ENCODE measurements at places on chromosomes 13 and 19.

DNA sequence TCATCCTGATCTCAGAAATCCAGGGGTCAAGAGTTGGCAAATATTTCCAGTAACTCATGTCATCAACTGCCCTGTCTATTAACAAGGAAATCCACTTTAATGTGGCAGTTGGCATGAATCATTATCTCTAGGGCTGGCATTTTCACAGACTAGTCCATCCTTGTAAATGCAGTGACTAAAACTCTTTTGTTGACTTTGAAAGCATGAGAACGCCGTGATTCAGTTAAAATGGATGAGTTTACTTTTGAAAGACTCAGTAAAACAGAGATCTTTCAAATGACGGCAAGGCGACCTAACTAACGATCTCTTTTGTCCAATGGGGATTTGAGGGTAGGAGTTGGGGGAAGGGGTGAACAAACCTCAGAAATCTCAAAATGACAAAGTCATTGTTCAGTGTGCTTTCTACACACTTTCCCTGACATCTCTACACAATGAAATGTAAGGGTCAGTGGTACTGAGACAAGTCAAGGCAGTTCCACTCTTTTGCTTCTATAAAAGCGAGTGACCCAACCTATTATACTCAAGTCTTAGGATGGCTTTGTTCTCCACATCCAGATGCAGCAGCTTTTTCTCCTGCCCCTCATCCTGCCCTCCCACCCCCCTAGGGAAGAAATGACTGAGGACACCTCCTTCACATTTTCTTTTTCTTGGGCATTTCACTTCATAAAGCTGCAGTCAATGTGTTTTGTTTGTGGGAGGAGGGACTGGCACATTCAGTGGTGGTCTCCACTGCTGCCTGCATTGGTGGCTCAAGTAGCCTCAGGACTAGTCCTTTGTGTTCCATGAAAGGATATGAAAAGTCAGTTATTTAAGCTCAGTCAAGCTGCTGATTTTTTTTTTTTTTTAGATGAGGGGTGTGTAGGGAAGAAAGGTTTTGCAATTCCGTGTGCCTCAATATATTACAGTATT, 200.5 kb downstream of the ABCC4 start:
- DNase-seq = no peak

- DNase-seq = no peak
These were observed 9.1 kb upstream of the MCF2L start for GRCh38 chr13:112959701-112960542.

DNA sequence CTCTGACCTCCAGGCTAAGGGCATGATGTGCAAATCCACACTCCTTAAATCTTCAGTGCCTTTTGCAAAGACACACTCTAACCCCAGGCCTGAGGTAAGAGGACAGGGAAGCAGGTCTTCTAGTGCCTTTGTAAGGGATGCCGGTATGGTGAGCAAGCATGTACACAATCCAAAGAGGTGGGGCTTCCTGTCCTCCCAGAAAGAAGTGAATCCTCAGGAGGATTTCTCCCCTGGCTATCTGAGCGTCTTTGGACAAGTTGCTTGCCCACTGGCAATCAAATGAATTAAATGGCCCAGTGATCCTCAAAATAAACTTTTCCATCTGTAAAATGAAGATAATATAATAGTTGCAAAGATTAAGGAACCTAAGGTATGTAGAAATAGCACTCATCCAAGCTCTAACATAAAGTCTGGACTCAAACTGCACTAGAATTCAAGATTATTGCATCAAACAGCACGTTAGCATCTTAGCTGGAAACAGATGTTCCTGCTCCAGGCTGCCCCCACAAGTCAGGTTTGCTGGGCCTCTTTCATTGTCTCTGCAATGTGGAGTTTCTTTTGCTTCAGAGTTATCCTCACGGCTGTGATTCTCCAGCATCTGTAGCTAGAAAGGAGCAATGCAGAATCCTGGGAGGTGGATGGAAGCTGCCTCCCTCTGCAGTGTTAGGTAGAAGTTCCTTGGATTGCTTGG, 249.6 kb downstream of the TSHZ3 start:
- DNase-seq = no peak

DNA sequence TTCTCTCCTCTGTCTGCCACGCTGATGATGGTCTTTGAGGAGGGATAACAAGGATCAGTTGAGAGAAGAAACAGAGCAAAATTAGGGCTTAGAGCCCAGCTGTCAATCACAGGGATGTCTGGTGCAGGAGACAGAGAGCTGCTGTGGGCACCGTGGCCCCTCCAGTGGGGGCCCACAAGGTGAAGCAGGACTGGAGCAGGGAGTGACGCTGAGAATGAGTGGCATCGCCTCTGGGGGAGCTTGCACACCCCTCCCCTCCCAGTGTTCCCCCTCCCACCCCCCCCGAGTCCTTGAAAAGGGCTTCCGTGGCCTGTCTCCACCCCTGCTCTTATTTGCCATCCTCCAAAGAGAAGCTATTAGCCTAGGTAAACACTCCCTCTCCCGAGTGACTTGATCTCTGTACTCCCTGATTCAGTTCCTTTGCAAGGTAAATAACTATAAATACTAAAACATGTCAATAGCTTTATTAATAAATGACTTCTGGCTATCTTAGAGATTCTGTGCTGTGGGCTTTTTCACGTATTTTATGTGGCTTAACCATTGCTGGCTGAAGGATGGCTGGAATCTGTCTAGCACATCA, 440.0 kb downstream of the ZNF536 start:
- DNase-seq = no peak

- peak; percentile 52 for DNase-seq
These were observed at the start of gene TLE5 for GRCh38 chr19:3062165-3063105. TLE5 (minus strand) TSS chr19:3062495; CDS start chr19:3062200, 295 bp downstream.

GRCh38 chr13:75761369-75761768, 125.2 kb downstream of the LMO7 start:
- DNase-seq = no peak

GRCh38 chr13:95620825-95621498, 23.5 kb downstream of the DZIP1 start:
- DNase-seq = no peak

DNA sequence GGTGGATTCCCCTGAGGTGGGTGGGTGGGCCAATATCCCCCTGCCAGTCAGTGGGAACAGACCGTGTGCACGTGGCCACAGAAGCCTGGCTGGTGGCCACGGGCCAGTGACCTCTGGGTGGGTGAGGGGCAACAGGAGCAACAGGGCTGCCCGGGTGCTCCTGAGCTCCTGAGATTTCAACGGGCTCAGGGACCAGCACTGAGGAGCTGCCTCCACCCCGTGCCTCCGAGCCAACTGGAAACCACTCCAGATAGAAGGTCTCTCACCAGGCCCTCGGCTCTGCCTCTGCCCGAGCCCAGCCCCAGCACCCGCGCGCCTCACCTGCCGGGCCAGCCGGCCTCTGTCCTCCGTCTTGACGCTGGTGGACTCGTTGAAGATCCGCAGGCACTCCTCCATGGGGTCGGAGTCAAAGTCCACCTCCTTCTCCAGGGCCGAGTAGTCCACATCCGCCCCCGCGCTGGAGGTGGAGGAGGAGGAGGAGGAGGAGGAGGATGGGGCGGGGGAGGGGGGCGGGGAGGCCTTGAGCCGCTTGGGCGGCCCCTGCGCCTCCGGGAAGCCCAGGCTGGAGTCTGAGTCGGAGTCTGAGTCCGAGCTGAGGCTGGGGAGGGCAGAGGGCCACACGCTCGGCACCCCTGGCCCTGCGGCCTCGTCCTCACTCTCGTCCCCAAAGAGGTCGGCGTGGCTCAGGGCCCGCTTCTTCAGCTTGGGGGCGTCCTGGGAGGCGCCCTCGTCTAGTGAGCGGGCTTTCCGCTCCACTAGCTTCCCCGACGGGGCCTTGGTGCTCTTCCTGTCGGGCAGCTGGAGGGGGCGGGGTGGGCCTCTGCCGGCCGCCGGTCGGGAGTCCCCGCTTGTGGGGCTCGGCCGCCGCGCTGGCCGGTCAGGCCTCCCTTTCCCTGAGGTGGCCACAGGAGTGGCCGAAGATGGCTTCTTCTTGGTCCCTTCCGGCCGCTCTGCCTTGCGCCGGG, 14.8 kb upstream of the ATP8B3 start:
- DNase-seq = no peak

DNA sequence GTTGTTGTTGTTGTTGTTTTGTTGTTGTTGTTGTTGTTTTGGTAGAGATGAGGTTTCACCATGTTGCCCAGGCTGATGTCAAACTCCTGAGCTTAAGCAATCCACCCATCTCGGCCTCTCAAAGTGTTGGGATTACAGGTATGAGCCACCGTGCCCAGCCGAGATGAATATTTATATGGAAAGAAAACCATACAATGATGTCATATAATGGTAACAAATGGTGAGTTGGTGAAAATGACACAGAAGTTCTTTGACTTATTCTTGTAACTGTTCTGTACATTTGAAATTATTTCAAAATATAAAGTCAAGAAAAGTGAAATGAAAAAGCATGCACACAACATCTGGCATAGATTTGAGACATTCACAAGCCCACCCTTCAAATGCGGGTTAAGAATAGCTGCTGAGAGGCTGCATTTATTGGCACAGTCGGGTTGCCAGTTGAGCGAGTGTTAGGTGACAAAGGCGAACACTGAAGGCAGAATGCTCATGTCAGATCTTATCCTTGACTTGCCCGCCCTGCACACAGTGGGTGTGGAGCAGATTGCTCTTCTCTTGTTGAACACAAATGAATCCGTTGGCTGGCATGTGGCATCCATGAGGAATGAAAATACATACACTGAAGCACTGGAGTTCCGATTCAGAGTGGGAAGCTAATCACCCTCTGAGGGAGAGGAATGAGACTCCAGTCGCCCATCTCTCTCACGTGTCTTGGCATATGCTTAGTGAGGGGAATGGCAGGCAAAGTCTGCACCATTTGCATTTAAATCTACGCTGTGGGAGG, 15.8 kb upstream of the UBE2S start:
- no peak for DNase-seq

- no peak for DNase-seq
These were observed 2.3 kb upstream of the MICU2 start for GRCh38 chr13:21606251-21606650.

GRCh38 chr19:18161636-18162002, 8.7 kb downstream of the PIK3R2 start:
- DNase-seq = no peak

DNA sequence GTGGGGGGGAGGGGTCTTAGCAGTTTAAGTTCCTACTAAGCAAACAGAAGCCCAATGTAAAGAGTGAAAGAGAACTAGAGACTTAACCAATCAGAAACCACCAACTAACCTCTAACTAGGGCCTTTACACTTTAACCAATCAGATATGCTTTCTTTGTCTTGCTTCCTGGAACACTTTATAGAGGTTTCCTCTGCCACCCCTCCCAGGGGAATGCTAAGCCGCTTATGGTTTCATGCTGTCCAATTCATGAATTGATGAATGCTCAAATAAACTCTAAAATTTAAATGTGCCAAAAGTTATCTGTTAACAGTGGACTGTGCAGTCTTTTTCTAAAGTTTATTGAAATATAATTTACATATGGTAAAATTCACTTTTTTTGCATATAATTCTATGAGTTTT, 33.9 kb upstream of the LATS2 start:
- no peak for DNase-seq

- no peak for DNase-seq
These were observed 62.8 kb upstream of the CEACAM8 start for GRCh38 chr19:42657556-42657955.

DNA sequence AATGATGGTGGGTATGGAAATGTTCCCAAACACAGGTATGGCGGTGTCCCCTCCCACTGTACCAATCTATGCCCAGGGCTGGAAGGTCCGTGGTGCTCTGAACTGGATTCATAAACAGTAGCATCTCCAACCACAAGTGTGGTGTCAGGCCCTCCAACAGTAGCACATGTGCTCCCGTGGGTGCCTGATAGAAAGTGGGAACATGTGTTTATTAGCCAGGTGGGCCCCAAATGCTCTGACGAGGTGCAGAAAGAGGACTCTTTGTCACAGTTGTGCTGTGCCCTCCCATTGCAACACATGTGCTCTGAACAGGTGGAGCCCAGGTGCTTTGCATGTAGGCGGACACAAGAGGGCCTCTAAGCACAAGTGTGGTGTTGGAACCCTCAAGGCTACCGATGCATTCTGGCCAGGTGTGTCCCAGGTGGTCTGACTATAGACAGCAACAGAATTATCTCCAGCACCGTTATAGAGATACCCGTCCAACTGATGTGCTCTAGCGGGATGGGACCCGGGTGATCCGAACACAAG, 75.4 kb upstream of the ZNF30 start:
- no peak for DNase-seq

DNA sequence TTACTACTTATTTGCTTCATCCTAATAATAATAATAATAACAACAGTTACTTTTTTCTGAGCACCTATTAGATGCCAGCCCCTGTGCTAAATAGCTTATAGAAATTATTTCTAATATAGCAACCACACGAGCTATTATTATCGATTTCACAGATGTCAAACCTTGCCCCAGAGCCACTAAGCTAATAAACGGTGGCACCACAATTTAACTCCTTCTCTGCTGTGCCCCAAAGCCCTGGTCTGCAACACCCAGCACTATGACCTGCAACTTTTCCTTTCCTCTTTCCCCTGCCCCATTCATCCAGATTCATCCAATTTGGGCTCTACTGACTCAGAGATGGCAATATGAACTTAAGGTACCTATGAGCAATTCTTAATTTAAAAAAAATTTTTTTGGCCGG, 6.4 kb downstream of the RFX2 start:
- no peak for DNase-seq

DNA sequence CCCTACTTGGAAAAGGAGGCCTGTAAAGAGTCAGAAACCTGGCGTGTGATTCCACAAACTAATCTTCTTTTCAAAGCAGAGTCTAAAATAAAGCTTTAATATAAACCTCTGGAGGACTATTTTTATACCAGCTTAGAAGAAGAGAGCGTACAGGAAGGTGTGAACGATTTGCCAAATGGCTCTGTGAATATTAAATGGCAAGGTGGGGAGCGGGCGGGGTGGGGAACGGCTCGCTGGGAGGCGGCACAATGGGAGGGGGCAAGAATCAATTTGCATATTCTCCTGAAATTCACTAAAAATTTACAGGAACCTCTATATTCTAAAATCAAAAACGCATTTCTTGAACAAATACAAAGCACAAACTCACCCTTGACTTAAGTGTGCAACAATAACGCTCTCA, 982 bp downstream of the ZNF780B start:
- no peak for DNase-seq

DNA sequence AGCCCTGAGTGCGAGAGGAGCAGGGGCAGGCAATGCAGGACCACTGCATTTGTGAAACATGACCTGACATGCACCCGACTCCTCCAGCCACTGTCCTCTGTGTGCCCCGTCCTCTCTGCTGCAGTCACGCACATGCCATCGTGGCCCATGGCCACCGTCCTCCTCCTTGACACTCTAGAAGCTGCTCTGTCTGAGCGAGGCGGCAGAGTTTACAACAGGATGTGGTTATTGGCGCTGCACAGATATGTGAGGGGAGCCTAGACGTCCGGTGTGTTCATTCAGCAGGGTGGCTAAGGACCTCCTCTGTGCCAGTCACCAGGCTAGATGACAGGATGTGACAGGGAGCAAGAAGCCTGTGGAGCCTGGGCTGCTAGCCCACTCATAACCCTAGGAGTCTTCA, 277.8 kb downstream of the FOXO1 start:
- DNase-seq = peak; percentile 61

- no peak for DNase-seq
These were observed 227.1 kb upstream of the KLF12 start for GRCh38 chr13:74361274-74361673.

GRCh38 chr19:28301463-28301862, 911.5 kb downstream of the UQCRFS1 start:
- DNase-seq = no peak

- no peak for DNase-seq
These were observed 24.8 kb upstream of the CEACAM21 start for GRCh38 chr19:41551212-41551610.

GRCh38 chr13:107866032-107866940, 349.1 kb downstream of the LIG4 start:
- no peak for DNase-seq
